ENCODE measurements at places on chromosomes 7 and 10.

- DNase-seq, result no peak
Measured at GRCh38 chr10:16787361-16787791, 29.8 kb downstream of the RSU1 start.

DNA sequence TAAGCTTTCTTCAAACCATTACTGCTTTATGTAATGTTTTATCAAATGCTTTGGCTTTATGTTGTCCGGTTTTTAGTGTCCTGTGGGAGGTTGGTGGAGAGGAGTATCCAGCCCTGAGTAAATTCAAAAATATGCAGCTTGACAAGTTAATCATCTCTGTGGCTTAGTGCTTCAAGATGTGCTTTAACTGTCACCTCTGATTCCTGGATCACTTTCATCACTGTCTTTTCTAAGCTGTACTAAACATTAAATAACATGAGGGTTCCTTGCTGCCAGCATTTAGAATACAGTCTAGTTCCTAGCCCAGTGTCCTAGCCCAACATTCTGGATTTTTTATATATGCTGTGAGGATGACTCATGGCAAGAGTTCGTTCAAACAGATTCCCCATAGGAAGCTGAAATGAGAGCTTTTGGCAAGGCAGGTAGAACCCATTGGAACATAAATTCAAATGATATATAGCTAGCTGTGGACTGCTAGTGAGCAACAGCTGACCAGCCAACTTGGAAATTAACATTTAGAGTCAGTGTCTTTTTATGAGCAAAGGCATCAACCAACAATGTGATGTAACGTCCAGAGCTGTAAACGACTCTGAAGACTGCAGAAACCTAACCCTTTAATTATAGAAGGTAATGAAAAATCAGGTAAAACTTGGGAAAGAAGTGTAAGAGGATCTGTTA, 80.6 kb upstream of the OIT3 start:
- DNase-seq, result no peak

DNA sequence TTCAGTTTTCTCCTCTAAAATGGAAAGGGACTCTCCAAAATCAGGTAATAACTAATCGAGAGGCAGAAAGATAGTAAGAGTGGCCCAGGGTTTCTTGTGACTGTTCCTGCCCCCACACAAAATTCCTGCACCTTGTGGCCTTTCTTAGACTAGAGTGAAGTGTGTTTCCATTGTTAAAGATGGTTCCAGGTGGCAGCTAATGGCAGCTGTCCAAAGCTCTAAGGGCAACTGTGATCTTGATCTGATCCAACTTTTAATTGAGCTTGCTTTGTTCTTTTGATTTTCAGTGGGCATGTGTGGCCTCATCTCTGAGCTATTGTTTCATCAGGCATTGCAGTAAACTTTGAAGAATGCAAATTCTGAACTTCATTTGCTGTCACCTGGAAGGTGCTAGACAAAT, 19.4 kb downstream of the ACSL5 start:
- DNase-seq, result no peak

DNA sequence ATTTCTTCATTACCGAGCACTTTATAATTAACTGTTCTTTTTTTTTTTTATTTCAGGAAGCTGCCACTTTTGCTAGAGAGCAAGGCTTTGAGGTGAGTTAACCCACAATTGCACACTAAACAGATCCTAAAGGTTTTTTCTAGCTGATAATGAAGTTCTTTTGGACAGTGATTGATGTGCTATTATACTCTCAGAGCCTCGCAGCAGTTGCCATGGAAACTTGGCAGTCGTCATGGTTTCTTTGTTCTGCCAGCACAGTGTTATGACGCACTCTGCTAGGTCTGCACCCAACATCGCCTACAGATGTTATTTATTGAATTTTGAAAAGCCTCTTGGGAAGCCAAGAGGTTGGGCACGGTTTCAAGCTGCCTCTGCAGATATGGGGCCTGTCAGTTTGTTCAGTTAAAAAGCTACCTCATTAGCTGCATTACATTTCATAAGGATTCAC, 237.2 kb upstream of the KAT6B start:
- DNase-seq, result peak; percentile 61

GRCh38 chr10:79994556-79994955, 45.7 kb upstream of the SFTPD start:
- no peak for DNase-seq

DNA sequence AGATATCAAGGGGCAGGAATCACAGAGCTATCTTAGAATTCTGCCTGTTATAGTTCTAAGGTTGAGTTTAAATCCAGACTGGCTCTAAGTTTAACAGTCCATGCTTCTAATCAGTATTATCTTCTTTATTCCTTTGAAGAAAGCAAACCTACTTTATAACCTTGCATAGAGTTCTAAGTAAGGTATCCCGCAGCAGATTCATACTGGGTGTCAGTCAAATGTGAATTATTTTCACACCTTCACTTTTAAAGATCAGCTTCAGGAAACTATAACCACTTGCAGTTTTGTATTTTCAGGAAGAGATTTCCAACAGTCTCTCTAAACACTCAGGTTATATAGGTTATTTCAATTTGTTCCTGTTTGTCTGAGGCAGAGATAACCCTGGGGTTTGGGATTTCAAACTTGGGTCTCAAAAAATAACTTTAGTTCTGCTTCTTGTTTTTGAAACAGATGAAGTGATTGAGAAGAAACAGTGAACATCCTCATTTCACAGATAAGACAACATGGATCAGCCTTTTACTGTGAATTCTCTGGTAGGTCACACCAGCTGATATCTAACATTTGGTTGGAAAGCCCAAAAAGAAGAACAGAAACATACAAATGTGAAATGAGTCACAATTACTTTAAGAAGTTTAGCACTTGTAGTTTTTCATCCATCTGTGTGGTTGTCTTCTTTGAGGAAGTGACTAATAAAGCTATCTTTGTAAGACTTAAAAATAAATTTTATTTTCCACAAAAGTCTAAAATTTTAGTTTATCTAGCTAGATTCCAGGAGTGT, 21.4 kb downstream of the STAMBPL1 start:
- peak; percentile 38 for DNase-seq

- no peak for DNase-seq
Measured at GRCh38 chr10:46319389-46319788, 32.6 kb downstream of the ANTXRL start.

- no peak for DNase-seq
Measured at GRCh38 chr10:68489919-68490318, 18.1 kb upstream of the DNA2 start.

- no peak for DNase-seq
Measured at GRCh38 chr10:6382081-6382480, 179.3 kb downstream of the PFKFB3 start.
